A172 (cell line): ENCODE measurements at places on chromosomes 16 and 17. TPM values are rescaled to one million over a fixed set of nuclear protein-coding genes. Genes with fewer than 3 reads are reported as not detected.

Gene PRSS8
- 2.9 and 4.2 TPM in 2 replicates for total RNA-seq

Gene P3H4
- total RNA-seq = 66.5 and 71.6 TPM in 2 replicates

Gene SAMD14
- total RNA-seq = 0.50 and 0.62 TPM in 2 replicates

Gene ACAP1
- 0.90 and 4.1 TPM in 2 replicates for total RNA-seq

Gene KCNH4
- total RNA-seq = 0.02 TPM in 1 of 2 replicates, not detected in the other

Gene CA5A
- total RNA-seq = not detected in 2 replicates

Gene DHRS7B
- 20.2 and 21.7 TPM in 2 replicates for total RNA-seq

Gene OR4D1
- not detected in 2 replicates for total RNA-seq

Gene GP1BA
- total RNA-seq = 0.17 TPM in 1 of 2 replicates, not detected in the other

Gene ZMYND15
- total RNA-seq = 0.07 and 0.21 TPM in 2 replicates

- no peak for DNase-seq
Measured at GRCh38 chr16:76577003-76577402, 299.8 kb downstream of the CNTNAP4 start.

- peak; percentile 10 for DNase-seq
Measured at GRCh38 chr17:40727447-40728231, 24.1 kb upstream of the KRT24 start.

- peak; percentile 65 for DNase-seq
Measured at GRCh38 chr17:79393358-79394052, 217.3 kb downstream of the RBFOX3 start.

DNA sequence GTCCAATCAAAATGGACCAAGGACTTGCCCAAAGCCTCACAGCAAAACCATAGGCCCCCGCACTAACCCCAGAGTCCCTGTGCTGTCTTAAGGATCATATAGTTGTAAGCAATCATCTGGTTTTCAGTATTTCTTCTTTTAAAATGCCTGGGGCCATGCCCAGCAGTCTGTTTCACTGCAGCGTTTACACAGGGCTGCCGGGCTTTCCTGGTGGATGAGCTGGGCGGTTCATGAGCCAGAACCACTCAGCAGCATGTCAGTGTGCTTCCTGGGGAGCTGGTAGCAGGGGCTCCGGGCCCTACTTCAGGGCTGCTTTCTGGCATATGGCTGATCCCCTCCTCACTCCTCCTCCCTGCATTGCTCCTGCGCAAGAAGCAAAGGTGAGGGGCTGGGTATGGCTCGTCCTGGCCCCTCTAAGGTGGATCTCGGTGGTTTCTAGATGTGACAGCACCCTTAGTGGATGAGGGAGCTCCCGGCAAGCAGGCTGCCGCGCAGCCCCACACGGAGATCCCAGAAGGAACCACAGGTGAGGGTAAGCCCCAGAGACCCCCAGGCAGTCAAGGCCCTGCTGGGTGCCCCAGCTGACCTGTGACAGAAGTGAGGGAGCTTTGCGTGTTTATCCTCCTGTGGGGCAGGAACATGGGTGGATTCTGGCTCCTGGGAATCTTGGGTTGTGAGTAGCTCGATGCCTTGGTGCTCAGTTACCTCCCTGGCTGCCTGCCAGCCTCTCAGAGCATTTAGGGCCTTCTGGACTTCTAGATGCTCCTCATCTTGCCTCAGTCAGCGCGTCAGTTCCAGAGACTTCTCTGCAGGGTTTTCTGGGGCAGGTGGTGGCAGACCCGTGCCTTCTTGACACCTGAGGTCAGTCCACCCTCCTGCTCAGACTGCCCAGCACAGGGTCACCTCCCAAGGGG is 24.8 kb upstream of the STH start:
- no peak for DNase-seq

DNA sequence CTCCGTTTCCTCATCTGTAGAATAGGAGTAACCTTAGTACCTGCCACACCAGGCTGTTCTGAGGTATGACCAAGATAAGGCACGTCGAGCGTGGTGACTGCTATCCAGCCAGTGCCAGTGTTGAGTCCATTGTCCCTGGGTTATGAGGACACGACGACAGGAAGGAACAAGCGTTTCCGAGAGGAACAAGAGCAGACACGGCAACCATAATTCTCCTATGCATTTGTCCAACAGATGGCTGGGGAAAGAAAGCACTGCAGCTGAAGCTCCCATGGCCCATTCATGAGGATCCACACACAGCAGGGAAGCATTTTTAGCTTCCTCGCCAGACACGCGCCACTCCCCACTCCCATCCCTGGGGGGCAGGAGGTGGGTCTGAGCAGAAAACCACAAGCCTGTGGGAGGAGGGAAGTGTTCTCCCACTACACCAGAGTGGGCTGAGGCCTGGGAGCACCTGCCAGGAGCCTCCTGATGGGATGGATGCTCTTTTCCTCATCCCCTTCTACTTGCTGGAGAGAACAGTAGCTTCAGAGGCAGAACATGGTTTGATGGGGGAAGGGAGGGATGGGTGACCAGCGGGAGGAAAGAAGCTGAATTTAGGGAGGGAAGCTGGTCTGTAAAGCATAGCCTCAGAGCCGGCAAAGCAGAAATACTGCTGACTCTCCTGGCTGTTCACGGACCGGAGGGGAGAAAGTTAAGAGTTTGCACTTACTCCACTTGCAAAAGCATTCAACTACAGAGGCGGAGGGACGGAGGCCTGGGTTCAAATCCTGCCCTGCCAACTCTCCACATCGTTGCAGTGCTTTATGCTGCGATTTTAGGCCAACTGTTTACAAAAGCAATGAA is 2.7 kb downstream of the COTL1 start:
- no peak for DNase-seq

- DNase-seq = no peak
Measured at GRCh38 chr16:57500578-57501111, 14.4 kb upstream of the DOK4 start.

- DNase-seq = no peak
Measured at GRCh38 chr17:78301821-78302213, 58.1 kb downstream of the SOCS3 start.

DNA sequence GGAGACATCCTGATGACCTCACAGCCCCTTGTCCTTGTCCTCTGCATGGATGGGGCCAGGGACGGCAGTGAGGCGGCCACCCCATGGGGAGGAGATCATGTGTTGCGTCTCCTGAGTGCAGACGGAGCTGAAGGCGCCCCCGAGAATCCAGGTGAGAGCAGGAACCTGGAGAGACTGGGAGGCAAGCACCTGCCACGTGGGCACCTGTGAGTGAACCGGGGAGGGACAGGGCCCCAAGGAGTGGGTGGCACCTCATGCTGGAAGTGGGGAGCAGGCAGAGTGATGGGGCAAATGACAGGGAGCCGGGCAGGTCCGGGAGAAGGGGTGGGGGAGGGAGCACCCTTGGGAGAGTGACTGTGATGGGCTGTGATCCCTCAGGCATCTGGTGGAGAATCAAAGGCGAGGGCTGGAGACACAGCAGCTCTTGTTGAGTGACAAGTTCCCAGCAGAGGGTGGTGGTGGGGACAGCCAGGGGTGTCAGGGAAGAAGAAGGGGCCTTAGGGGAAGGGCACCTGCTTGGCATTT is 174.3 kb upstream of the CHMP6 start:
- DNase-seq = no peak

GRCh38 chr17:888998-889441 is 90.6 kb downstream of the NXN start:
- no peak for DNase-seq

- DNase-seq = no peak
Measured at GRCh38 chr16:58481931-58482330, 18.0 kb upstream of the NDRG4 start.
